Stimulated activated CD4-positive, alpha-beta T cell treated with anti-CD3 and anti-CD28 coated beads, Interleukin-4, amount 100 ng/mL, for 48 hours (primary cell): ENCODE measurements at places on chromosomes 5 and 9.
A peak's percentile ranks its signal among the peaks of the same experiment; 100 is the strongest.

GRCh38 chr9:134399435-134400056 is 73.3 kb downstream of the RXRA start:
- no peak for DNase-seq

DNA sequence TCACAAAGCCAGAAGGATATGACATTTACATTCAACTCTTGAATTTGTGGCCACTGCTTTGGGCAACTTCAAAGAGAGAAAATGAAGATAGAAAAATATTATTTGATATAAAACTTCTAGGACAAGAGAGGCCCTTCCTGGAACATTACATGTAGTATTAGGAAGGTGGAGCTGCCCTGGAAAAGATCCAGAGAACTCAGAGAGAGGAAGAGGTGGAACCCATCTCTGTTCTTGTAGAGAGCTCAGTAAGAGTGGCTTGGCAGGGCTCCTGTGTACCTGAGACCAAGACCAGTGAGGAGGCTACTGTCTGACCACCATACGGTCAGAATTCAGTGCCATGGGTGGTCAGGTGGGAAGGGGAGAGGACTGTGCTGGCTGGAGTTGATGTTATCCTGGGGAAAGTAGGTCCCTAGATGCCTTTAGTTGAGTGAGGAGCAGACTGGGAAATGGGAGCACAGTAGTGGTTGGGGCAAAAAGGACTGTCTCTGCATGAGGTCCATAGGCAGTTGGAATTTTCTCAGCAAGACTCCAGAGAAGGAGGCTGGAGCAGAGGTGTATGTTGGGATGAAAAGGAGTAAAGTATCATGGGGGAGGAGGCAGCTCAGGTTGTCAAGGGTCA is 7.6 kb downstream of the TGFBI start:
- DNase-seq: no peak

GRCh38 chr5:56330806-56331205 is 97.7 kb upstream of the ANKRD55 start:
- no peak for DNase-seq

DNA sequence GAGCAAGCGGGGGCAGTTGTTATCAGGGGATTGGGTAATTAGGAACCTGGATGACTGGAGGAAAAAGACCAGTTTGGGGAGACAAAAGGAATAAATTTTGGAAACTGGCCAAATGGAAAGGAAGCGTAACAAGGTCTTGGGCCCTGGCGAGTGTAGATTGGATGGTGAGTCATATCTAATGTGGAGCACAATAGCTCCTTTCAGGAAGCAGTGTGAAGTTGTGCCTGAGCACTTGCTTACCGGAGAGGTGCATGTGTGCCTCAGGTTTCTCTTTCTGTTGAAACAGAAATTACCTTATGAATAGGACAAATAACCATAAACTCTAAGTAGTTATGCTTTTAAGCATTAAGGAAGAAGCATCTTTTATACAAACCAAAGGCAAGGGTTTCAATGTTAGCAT is 176.4 kb downstream of the KIF4B start:
- no peak for DNase-seq

- no peak for DNase-seq
These were observed 5.2 kb upstream of the TBC1D2 start for GRCh38 chr9:98260635-98261034.

DNA sequence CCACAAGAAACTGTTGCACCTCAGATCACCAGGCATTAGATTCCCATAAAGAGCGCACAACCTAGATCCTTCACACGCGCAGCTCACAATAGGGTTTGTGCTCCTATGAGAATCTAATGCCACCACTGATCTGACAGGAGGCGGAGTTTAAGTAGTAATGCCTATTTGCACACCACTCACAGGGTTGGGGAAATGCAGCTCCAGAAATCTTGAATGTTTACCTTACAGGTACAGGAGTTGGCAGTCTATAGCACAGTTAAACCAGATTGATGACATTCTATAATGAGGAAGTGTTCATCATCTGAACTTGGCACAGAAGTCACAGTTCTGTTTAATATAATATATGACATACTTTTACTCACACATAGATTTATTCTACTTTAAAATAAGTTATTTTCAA is 732.2 kb upstream of the ZNF608 start:
- no peak for DNase-seq

DNA sequence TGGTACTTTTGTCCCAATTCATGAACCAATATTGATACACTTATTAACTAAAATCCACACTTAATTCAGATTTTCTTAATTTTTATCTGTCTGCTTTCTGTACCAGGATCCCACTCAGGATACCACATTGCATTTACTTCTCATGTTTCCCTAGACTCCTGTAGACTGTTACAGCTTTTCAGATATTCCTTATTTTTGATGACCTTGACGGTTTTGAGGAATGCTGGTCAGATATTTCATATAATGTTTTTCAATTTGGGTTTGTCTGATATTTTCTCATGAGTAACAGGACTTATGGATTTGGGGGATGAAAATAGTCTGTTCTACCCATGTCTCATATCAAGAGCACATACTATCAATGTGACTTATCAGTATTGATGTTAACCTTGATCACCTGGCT is 37.4 kb downstream of the PLPPR1 start:
- DNase-seq: no peak

GRCh38 chr9:131728961-131729360 is 10.9 kb downstream of the RAPGEF1 start:
- DNase-seq: no peak

- no peak for DNase-seq
These were observed 607.2 kb upstream of the WWC1 start for GRCh38 chr5:167684251-167684650.

GRCh38 chr9:34669809-34670562 is 7.5 kb upstream of the CCL27 start:
- DNase-seq: no peak

- DNase-seq: no peak
These were observed 1.8 kb downstream of the HCN1 start for GRCh38 chr5:45694255-45694814.

DNA sequence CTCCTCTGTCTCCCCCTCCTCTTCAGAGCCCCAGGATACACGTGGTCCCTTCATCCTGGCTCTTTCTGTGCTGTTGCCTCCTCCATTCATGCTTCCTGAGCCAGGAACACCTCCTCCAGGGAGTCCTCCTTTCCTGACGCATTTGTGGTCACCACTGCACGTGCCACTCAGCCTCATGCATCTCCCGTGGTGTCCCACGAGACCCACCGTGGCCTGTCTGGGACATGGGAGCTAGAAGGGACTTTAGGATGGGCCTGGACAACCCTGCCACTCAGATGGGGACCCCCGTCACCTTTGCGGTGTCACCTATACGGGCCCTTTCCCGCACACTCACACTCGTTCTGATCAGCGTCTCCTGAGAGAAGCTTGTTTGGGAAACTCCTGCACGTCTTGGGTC is 6.7 kb downstream of the GLIPR2 start:
- no peak for DNase-seq

GRCh38 chr5:134642931-134643530 is 5.6 kb upstream of the SEC24A start:
- DNase-seq: no peak

GRCh38 chr5:112004867-112005622 is 248.1 kb upstream of the NREP start:
- no peak for DNase-seq

DNA sequence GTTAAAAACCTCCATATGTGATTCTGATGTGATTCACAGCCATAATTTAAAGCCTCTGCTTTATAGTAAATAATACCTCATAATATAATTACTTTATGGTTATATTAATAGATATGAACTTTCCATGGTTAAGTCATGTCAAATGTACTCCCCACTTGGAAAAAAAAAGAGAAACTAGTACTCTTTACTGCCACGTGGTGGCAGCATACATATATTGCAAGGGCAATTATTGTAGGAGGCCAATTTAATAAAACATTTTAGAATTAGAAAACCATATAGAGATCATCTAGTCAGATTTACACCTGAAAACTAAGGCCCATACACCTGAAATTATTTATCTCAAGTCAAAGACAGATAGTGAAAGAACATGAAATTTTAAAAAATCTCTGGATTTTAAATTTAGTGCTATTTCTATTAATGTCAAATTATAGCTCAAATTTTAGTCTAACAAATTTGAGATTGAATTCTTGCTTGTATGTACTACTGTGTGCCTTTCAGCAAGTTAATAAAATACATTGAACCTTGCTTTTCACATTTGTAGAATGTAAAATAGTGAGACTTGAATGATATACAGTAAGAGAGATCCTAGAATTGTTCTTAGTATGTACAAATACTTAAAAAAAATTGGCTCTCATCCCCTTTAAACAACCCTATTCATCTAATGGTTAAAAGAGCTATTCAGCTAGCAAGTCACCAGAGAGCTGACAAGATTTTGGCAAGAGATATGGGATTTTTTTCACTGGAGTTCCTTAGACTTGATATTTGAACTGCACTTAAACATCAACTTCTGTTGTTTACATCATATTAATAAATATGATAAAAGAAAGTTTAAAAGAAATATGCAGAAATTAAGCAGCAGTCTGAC is 603.8 kb downstream of the TLE4 start:
- no peak for DNase-seq

DNA sequence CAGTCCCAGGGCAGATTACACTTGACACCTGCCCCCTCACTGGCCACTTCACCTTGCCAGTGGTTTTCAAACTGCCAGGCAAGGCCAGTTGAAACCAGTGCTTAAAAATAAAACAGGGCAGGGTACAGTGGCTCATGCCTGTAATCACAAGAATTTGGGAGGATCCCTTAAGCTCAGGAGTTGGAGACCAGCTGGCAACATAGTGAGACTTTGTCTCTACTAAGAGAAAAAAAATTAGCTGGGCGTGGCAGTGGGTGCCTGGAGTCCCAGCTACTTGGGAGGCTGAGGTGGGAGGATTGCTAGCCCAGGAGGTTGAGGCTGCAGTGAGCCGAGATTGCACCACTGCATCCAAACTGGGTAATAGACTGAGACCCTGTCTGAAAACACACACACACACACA is 58.1 kb downstream of the ROPN1L start:
- no peak for DNase-seq

DNA sequence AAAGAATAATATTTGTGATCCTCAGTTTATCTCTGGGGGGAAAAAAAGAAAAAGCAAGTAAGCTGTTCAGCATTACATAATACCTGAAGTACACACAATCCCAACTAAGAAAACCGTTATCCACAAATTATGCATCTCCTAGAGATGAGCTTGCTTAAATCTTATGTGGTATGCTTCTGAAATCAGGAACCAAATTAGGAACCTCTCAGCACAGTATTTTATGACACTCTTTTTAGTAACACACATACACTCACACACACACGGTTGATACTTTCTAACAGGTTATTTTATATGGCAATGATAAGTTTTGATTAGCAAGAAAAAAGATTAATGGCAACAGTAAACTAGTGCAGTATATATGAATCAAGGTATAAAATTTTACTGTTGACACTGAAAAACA is 1.2 kb upstream of the ZNF510 start:
- no peak for DNase-seq

GRCh38 chr9:137878146-137878941 is 762 bp downstream of the CACNA1B start:
- peak; percentile 16 for DNase-seq

DNA sequence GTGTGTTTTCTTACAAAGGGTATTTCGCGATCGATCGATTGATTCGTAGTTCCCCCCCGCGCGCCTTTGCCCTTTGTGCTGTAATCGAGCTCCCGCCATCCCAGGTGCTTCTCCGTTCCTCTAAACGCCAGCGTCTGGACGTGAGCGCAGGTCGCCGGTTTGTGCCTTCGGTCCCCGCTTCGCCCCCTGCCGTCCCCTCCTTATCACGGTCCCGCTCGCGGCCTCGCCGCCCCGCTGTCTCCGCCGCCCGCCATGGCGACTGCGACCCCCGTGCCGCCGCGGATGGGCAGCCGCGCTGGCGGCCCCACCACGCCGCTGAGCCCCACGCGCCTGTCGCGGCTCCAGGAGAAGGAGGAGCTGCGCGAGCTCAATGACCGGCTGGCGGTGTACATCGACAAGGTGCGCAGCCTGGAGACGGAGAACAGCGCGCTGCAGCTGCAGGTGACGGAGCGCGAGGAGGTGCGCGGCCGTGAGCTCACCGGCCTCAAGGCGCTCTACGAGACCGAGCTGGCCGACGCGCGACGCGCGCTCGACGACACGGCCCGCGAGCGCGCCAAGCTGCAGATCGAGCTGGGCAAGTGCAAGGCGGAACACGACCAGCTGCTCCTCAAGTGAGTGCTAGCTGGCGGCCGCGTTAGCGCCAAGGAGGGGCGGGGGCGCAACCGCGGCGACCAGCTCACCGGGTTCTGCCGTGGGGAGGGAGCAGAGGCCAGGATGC is 480 bp downstream of the LMNB1 start:
- DNase-seq: peak; percentile 32

GRCh38 chr9:112063151-112063550 is 111.9 kb downstream of the SUSD1 start:
- DNase-seq: no peak

DNA sequence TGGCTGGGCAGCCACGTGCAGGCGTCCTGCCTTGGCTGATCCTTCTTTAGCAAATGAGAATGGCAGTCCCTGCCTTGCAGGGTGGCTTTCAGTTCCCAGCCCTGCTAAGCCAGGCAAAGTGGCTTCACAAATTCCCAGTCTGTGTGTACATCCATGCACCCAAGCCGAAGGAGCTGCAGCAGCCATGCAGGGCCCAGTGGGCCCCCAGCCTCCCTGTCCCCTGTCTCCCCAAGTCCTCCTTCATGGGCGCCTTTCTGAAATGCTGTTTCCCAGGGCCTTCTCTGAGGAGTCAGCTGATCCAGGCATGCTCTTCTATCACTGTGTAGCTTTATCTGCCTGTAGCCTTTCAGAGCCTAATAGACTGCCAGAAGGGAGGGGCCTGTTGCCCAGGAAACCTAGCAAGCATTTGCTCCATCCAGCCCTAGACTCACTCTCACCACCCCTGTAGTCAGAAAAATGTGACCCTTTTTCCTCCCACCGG is 47.4 kb upstream of the SHC3 start:
- no peak for DNase-seq

DNA sequence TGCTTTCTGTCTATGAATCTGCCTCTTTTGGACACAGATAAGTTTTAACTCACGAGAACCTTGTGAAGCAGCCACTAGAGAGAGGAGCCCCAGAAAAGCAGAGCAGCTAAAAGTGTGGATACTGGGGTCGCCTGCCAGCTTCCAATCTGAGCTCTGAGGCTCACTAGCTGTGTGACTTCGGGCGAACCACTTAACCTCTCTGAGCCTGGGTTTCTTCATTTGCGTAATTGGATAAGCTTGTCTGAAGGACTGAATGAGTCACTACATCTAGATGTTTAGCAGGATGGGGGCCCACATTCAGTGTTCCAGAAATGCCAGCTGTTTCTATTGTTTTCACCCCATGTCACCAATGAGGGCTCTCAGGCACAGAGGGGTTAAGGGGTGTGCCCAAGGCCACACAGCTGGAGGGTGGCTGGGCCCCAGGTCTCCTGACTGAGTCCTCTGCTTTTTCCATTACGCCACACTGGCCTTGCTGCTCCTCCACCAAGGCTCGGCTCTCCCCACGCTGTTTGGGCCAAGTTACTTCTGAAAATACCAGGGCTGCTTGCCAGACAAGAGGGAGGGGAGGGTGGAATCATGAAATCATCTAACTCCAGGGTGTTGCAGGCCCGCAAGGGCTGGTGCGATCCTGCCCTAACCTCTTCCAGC is 36.2 kb downstream of the SH3PXD2B start:
- DNase-seq: no peak

- DNase-seq: peak; percentile 71
These were observed 75.0 kb downstream of the STK10 start for GRCh38 chr5:172113036-172113435.

- DNase-seq: no peak
These were observed 9.9 kb upstream of the B4GALT1 start for GRCh38 chr9:33177086-33177485.

- DNase-seq: no peak
These were observed 69.1 kb upstream of the TBCA start for GRCh38 chr5:77845324-77845646.

- DNase-seq: no peak
These were observed 159.4 kb upstream of the CCNH start for GRCh38 chr5:87572090-87572489.

GRCh38 chr9:114156657-114157421 is 1.5 kb downstream of the COL27A1 start:
- DNase-seq: no peak
